ENCODE measurements at places on chromosomes 7 and 10. TPM values are rescaled to one million over a fixed set of nuclear protein-coding genes. Genes with fewer than 3 reads are reported as not detected.

Gene ITGB1
- 1,147 TPM for total RNA-seq

Gene HTR5A
- not detected for total RNA-seq

Gene STEAP1
- total RNA-seq = 42.7 TPM

Gene PNLIP
- total RNA-seq = not detected

Gene OR9A2
- not detected for total RNA-seq

Gene ZNF853
- total RNA-seq = 0.21 TPM

Gene ADGRA1
- not detected for total RNA-seq

Gene FBXL13
- 4.6 TPM for total RNA-seq

Gene TAC1
- not detected for total RNA-seq

Gene SCART1
- total RNA-seq = 1.1 TPM

Gene PWWP2B
- total RNA-seq = 11.8 TPM

Gene PGAM2
- not detected for total RNA-seq

- no peaks in the 10 kb centered on the region for H3K36me3 ChIP-seq
- DNase-seq = no peak
- no peaks in the 10 kb centered on the region for H3K27me3 ChIP-seq
- peaks cover 5% of the 10 kb centered on the region for H3K4me1 ChIP-seq
- H3K27ac ChIP-seq = no peak overlapping the region
Measured at GRCh38 chr7:24877790-24878311, 102.1 kb downstream of the OSBPL3 start.

- no peak for DNase-seq
- H3K27me3 ChIP-seq = no peaks in the 10 kb centered on the region
- no peaks in the 10 kb centered on the region for H3K4me1 ChIP-seq
- no peak overlapping the region for H3K4me3 ChIP-seq
- no peak overlapping the region for H3K27ac ChIP-seq
Measured at GRCh38 chr10:127834221-127834620, 58.5 kb downstream of the CLRN3 start.

- H3K4me3 ChIP-seq = no peak overlapping the region
- no peaks in the 10 kb centered on the region for H3K36me3 ChIP-seq
- no peaks in the 10 kb centered on the region for H3K27me3 ChIP-seq
- no peak for DNase-seq
- H3K27ac ChIP-seq = no peak overlapping the region
Measured at GRCh38 chr7:29342761-29343160, 148.2 kb downstream of the CHN2 start.

- no peak overlapping the region for H3K27ac ChIP-seq
- DNase-seq = no peak
- no peaks in the 10 kb centered on the region for H3K27me3 ChIP-seq
- no peak overlapping the region for H3K4me3 ChIP-seq
Measured at GRCh38 chr10:97858001-97858439, 8.4 kb downstream of the GOLGA7B start.

DNA sequence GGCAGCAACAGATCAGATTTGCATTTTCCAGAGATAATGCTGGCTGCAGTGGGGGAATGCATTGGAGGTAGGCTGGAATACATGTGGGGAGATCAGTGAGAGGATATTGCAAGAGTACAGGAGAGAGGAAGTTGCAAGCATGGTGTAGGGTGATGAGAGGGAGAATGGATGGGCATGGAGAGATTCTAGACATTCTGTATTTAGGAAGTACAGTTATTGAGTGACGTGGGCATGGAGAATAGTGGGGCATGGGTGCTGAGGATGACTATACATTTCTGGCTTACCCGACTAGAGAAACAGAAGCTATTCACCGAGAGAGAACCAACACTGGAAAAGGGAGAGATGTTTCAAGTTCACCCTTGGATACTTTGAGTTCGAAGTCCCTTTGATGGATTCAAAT lies 116.9 kb upstream of the SVIL start:
- H3K4me1 ChIP-seq = peaks cover 1% of the 10 kb centered on the region
- H3K27me3 ChIP-seq = no peaks in the 10 kb centered on the region
- DNase-seq = no peak

- peaks cover 4% of the 10 kb centered on the region for H3K27me3 ChIP-seq
- no peak overlapping the region for H3K27ac ChIP-seq
- H3K4me1 ChIP-seq = no peaks in the 10 kb centered on the region
- no peaks in the 10 kb centered on the region for H3K36me3 ChIP-seq
Measured at GRCh38 chr10:23343591-23344240, 881 bp downstream of the C10orf67 start.

DNA sequence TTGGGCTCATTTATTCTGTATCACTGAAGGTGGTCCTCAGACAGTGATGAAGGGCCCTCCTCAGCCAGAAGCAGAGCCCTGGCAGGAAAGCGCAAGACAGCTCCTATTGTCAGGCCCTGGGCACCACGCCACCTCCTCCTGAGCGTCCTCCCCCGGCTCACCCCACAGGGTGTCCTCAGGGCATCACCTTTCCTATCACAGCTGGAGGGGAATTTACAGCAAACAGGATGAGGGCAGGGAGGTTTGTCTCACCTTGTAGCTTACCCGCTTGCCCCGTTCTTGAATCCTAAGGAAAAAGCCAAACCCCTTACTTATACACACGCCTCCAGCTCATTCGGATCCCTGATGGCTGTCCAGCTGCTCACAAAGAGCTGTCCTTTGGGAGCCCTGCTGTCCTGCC lies 50.2 kb upstream of the LANCL2 start:
- no peaks in the 10 kb centered on the region for H3K4me1 ChIP-seq
- H3K27me3 ChIP-seq = no peaks in the 10 kb centered on the region
- DNase-seq = no peak
- no peaks in the 10 kb centered on the region for H3K36me3 ChIP-seq

DNA sequence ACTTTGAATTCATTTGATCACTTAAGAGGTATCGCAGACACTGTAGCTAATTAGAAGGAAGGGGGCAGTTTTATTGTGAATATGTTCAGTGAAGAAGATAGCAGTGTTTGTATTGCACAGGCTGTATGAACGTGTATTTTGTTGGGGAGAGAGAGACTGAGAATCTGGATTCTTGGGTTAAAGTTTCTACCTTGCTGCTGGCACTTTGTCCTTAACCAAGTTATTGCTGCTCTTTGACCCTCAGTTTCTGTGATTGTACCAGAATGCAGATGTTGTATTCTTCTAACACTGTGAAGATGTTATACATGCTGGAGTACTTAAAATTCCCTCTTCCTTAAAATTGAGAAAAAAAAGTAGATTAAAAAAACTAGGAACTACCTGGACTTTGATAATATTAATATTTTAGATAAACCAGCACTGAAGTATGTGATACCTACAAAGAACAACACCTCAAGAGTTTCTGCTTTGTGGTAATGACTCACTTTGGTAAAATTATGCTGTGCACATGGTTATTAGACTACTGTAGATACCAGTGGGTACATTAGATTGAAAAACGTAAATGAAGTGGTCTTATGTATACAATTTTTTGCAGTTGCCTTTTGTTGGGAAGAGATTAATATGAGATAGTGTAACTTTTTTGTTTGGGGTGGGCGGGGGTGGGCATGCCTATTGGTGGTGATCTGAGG lies 321.3 kb downstream of the AUTS2 start:
- no peaks in the 10 kb centered on the region for H3K27me3 ChIP-seq
- H3K27ac ChIP-seq = no peak overlapping the region
- H3K4me1 ChIP-seq = no peaks in the 10 kb centered on the region
- no peak for DNase-seq
- H3K4me3 ChIP-seq = no peak overlapping the region

DNA sequence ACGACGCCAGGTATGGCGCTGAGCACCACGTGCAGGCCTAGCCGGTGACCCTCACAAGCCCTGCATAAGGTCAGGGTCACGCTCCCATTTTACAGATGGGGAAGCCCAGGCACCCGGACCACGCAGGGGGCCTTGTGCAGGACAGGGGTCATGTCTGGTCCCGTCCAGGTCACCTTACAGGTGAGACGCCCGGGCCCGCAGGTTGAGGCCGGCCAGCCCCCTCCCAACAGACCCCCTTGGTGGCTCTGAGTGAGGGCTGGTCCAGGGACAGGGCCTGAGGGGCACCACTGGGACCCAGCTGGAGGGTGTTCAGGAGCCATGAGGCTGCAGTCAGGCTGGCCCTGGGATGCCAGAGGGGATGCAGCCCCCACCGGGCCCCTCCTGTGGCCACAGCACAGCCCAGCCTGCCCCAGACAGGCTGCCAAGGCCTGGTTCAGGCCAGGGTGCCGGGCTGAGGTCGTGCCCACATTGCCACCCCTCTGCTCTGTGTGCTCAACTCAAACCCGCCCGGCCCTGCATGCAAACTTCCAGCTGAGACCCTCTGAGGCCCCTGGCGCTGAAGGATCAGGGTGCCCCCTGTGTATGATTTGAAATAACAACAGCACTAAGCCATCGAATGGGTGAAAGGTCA lies 69.0 kb downstream of the PWWP2B start:
- no peak overlapping the region for H3K27ac ChIP-seq
- no peaks in the 10 kb centered on the region for H3K36me3 ChIP-seq
- H3K27me3 ChIP-seq = no peaks in the 10 kb centered on the region
- H3K4me1 ChIP-seq = no peaks in the 10 kb centered on the region

GRCh38 chr7:106418526-106418925 lies 133.7 kb upstream of the NAMPT start:
- no peak overlapping the region for H3K4me3 ChIP-seq
- no peak for DNase-seq
- H3K27ac ChIP-seq = no peak overlapping the region
- no peaks in the 10 kb centered on the region for H3K36me3 ChIP-seq
- H3K27me3 ChIP-seq = no peaks in the 10 kb centered on the region

GRCh38 chr10:32166365-32166764 lies 110.1 kb upstream of the KIF5B start:
- no peak overlapping the region for H3K27ac ChIP-seq
- DNase-seq = no peak
- no peaks in the 10 kb centered on the region for H3K27me3 ChIP-seq
- H3K36me3 ChIP-seq = no peaks in the 10 kb centered on the region

DNA sequence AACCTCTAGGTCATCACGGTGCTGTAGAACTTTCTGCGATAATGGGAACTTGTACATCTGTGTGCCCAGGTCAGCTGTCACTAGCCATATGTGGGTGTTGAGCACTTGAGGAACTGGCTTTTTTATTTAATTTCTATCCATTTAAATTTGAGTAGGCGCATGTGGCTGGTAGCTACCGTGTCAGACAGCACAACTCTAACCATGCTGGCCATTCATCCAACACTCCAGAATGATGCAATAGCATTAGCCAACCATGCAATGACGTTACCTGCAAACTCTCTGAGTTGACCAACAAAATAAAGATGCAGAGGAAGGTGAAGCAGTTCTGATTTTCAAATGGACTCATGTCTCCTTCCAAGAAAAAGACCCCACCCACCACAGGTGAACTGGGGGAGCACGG lies 24.4 kb upstream of the CHST15 start:
- DNase-seq = no peak
- no peaks in the 10 kb centered on the region for H3K27me3 ChIP-seq
- H3K4me3 ChIP-seq = no peak overlapping the region
- H3K4me1 ChIP-seq = peaks cover 21% of the 10 kb centered on the region
- no peak overlapping the region for H3K27ac ChIP-seq
- no peaks in the 10 kb centered on the region for H3K36me3 ChIP-seq

DNA sequence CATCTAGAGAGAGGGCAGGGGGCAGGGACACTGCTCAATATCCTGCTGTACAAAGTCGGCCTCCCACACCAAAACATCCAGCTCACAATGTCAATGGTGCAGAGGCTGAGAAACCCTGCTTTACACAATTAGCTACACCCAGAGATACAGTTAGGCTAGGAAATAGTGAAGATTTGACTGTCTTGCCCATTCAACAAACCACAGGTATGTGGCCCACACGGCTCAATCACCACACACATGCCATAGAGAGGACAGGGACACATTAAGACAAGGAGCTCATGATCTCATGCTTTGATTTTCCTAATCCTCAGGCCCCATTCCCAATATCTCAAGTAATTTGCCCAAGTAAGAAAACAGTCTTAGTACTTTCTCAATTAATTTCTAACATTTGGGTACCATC lies 110.4 kb downstream of the OSBPL3 start:
- H3K27me3 ChIP-seq = no peaks in the 10 kb centered on the region
- no peak overlapping the region for H3K27ac ChIP-seq
- H3K4me1 ChIP-seq = peaks cover 2% of the 10 kb centered on the region
- H3K4me3 ChIP-seq = no peak overlapping the region
- no peak for DNase-seq

GRCh38 chr7:51727441-51727840 lies 410.8 kb upstream of the COBL start:
- DNase-seq = no peak
- H3K27ac ChIP-seq = no peak overlapping the region
- H3K27me3 ChIP-seq = no peaks in the 10 kb centered on the region
- no peaks in the 10 kb centered on the region for H3K36me3 ChIP-seq

DNA sequence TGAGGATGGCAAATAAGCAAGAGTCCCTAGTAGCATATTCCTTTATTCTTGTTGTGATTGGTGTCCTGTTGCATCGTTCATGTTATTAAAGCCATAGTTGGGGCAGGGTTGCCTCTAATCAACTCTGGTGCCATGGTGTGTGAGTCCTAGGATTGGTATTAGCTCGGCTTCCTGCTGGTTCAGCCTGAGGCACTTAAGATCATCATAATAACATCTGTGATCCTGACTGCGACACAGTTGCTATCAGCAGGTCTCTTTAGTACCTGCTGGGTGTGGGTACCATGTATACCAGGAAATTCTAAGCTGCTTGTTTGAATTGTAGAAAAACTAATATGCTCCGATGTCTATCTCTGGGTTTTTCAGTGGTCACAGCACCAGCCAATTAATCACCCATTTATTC lies 1.6 kb downstream of the WEE2 start:
- H3K4me3 ChIP-seq = no peak overlapping the region
- no peak for DNase-seq
- no peaks in the 10 kb centered on the region for H3K36me3 ChIP-seq
- no peaks in the 10 kb centered on the region for H3K4me1 ChIP-seq

DNA sequence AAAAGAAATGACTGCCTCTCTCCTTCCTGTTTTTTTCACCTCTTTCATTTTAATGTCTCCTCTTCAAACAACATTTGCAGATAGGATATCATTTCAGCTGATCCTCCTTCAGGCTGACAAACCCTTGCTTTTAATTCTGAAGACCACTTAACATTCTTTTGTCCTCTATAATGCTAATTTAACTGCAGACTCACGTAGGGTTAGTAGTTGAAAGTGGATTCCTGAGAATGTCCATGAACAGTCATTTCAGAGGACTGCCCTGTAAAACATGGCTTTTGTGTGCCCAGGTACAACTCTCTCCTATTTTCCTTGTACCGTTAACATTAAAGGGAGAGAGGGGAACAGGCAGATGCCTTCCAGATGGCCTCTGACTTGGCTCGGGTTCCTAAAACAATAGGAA lies 524.4 kb downstream of the SDK1 start:
- H3K36me3 ChIP-seq = no peaks in the 10 kb centered on the region
- no peaks in the 10 kb centered on the region for H3K4me1 ChIP-seq
- no peak for DNase-seq
